Stimulated activated CD8-positive, alpha-beta memory T cell treated with anti-CD3 and anti-CD28 coated beads, Interleukin-15, amount 100 ng/mL, for 48 hours (primary cell): ENCODE measurements at places on chromosomes 2 and 18.

GRCh38 chr2:66101206-66101605 lies 333.7 kb upstream of the MEIS1 start:
- DNase-seq: no peak

- DNase-seq: no peak
Observed at GRCh38 chr18:9062418-9062751, 40.1 kb upstream of the NDUFV2 start.

- DNase-seq: no peak
Observed at GRCh38 chr2:163906410-163906809, 170.6 kb upstream of the FIGN start.

- DNase-seq: no peak
Observed at GRCh38 chr2:10038716-10039115, 4.6 kb upstream of the KLF11 start.

GRCh38 chr18:8661754-8662559 lies 43.4 kb upstream of the MTCL1 start:
- DNase-seq: no peak

DNA sequence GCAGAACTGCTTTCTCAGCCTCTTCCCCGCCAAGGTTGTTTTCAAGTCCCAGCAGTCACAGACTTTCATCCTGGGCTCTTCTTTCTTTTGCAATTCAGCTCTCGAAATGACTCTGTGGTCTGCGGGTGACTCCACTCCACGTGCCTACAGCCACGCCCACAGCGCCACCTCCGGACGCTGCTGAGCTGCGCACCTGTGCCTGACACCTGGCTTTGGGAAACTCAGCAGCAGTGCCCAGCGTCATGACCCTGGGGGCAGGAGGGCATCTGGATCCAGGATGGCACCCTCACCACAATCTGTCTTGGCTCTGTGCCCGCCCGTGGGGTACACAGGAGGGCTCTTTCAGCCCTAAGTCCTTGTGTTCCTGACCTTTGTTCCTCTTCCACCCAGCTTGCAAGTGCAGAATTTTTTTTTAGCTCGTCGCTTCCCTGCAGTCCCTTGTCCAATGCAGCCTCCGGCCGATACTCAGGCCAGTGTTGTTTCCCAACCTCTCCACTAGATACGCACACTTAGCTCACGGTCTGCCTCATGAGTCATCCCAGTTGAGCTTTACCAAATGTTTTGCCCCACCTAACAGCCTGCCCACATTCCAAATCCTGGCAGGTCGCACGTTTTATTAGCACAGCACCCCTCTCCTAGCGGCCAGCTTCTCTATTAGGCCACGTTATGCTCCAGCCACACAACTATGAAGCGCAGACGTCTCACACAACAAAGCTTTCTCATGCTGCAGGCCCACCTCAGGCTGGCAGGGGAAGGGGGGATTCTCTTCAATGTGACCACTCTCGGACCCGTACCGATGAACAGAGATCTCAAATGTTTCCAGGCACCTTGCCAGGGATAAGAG lies 6.5 kb upstream of the CAPN10 start:
- DNase-seq: no peak

DNA sequence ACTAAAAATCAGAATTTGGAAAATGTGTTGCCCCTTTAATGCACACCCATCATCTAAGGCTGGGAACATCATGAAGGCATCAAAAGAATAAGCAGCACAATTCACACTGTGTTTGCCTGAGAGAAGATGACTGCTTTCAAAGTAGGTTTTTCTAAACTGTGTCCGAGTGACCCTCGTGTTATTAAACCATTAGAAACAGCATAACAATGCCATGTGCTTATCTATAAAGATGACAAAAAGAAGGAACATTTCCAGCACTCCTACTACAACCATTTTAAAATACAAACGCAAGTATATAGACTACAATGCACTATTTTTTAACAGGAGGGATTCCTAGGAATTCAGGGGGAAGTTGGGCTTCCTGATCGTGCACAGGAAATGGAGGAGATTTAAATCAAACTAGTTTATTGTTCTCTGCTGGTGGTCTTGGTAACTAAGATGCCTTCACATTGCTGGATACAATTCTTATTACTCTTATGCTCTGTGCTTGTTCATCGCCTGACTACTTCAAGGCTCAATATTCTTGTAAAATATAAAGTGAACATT lies 305.9 kb upstream of the CCDC68 start:
- DNase-seq: no peak

DNA sequence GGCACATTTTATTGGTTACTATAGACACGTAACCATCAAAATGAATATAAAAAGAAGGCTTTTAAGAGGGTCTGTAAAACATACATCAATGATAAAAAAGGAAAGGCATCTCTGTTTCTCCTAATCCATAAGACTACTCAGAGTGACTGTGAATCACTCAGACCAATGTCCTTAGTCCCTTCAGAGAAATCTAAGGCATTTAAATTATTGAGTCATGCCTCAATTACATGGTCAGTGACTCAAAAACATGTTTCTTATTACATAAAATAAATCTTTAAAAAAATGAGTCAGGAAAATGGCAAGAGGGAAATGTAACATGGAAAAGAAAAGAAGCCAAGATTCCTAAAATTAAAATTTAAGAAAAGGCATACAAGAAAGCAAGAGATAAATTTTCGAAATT lies 146.6 kb downstream of the ERBB4 start:
- DNase-seq: no peak

DNA sequence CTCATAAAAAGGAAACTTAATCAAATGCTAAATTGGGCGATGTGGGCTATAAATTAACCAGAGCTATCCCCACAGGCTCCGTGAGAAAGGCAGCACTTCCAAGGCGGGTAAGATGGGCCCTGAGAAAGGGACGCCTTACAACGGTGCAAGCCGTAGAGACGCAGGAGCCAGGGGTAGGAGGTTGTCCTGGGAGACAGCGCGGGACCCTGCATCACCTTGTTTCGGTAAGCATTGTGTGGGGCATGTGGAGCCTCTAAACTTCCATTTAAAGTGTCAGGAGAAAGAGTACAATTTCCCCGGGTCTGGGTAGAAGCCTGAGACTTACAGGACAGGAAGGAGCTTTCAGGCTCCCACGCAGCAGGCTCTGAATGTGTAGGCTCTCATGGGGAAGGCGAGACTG lies 1.2 kb upstream of the PER2 start:
- no peak for DNase-seq

- no peak for DNase-seq
Observed at GRCh38 chr2:3246928-3247714, 130.5 kb downstream of the EIPR1 start.

GRCh38 chr2:210562091-210562490 lies 5.7 kb downstream of the CPS1 start:
- DNase-seq: no peak

GRCh38 chr2:57107353-57107752 lies 923.6 kb downstream of the CCDC85A start:
- DNase-seq: no peak
